ENCODE measurements at places on chromosomes 6 and 20. TPM values are rescaled to one million over a fixed set of nuclear protein-coding genes. Genes with fewer than 3 reads are reported as not detected.

Gene EEF1A1
- 16,405 TPM for total RNA-seq

Gene MATN4
- total RNA-seq = 0.33 TPM

Gene MDC1
- 14.9 TPM for total RNA-seq

Gene PGBD1
- 4.6 TPM for total RNA-seq

Gene SYTL3
- 7.5 TPM for total RNA-seq

Gene ACSS1
- total RNA-seq = 37.4 TPM

Gene ISM1
- 13.0 TPM for total RNA-seq

Gene LPIN3
- total RNA-seq = 43.2 TPM

Gene BTN1A1
- total RNA-seq = not detected

Gene NR2E1
- not detected for total RNA-seq

Gene ZNF318
- 19.5 TPM for total RNA-seq

Gene MAFB
- total RNA-seq = 39.0 TPM

Gene ANGPT4
- 0.66 TPM for total RNA-seq

Gene IYD
- 0.33 TPM for total RNA-seq

Gene LTB
- total RNA-seq = 1.0 TPM

Gene LTA
- not detected for total RNA-seq

Gene OLIG3
- not detected for total RNA-seq

Gene SEL1L2
- 7.4 TPM for total RNA-seq

Gene SOX18
- 3.2 TPM for total RNA-seq

Gene CD40
- total RNA-seq = 17.0 TPM

Gene LHFPL5
- total RNA-seq = not detected

Gene PET117
- 12.3 TPM for total RNA-seq

Gene FGD2
- total RNA-seq = 18.6 TPM

Gene ZNF391
- total RNA-seq = 5.2 TPM

Gene NKAPL
- total RNA-seq = 2.3 TPM

Gene BAG2
- total RNA-seq = 4.9 TPM

Gene CCN6
- total RNA-seq = not detected

Gene OSBPL2
- total RNA-seq = 25.0 TPM

Gene NRN1
- 8.9 TPM for total RNA-seq

Gene LRRC73
- 0.29 TPM for total RNA-seq

Gene CCN5
- total RNA-seq = 16.1 TPM

Gene CDK5RAP1
- total RNA-seq = 21.8 TPM

Gene NOX3
- total RNA-seq = not detected

Gene MAP7
- 14.2 TPM for total RNA-seq

Gene GINS1
- total RNA-seq = 0.32 TPM

Gene TMEM217
- total RNA-seq = 1.0 TPM

Gene ULBP1
- under 0.01 TPM for total RNA-seq

Gene CRISP2
- 0.33 TPM for total RNA-seq

Gene SAPCD1
- 2.0 TPM for total RNA-seq

Gene LY6G5B
- total RNA-seq = 6.2 TPM

Gene IGF2R
- 60.4 TPM for total RNA-seq
